IMR-90 (cell line): ENCODE measurements at places on chromosomes 2 and 18.
A peak's percentile ranks its signal among the peaks of the same experiment; 100 is the strongest.

DNA sequence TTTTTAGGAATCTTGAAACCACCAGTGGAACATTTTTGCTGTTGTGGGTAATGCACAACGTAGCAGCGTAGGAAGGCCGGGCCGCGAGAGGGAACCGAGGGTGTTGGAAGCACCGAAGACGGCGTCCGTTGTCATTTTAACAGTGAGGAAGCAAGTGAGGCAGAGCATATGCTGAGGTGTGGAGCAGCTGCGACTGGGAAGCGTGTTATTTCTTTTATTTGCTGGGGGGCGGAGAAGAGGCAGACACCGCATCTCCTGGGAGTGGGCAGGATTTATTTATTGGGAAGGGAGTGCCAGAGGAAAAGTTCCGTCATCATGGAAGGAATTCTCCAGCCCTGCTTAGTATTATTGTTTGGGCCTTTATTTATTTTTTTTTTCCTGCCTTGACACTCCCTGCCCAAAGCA, 232.8 kb downstream of the KLHL29 start:
- peaks cover 11% of the 10 kb centered on the region; the same call in 1 of the 2 replicates for H3K4me1 ChIP-seq
- H3K27me3 ChIP-seq: no peaks in the 10 kb centered on the region
- no peaks in the 10 kb centered on the region for H3K36me3 ChIP-seq
- no peak overlapping the region for H3K27ac ChIP-seq
- no peak for DNase-seq

DNA sequence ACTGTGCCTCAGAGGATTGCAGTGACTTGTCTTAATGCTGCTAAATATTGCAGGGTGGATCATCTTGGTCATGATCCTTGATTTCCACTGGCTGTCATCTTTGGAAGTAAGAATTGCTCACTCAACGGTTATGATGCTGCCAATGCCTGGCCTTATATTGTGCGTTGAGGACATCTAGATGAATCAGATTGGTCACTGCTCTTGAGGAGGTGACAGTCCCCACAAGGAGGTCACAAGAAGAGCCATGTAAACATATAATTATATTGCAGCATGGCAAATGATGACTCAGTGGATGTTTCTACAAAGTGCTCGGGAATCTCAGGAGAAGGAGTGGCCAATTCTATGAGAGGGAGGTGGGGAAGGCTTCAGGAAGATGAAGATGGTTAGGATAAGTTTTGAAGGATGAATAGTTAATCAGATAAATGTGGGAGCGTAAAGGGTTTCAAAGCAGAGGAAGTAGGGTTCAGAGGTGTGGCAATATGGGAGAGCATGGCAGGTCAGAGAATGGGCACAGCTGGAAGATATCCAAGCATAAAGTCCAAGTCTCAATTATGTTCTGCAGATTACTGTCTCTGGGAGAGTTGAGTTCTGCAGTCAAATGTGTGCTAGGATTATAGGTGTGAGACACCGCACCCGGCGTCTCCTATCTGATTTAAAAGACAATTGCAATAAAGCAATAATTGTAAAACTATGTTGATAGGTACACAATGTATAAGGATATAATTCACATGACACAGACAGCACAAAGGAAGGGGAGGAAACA, 21.3 kb upstream of the TMEM131 start:
- H3K27me3 ChIP-seq: no peaks in the 10 kb centered on the region; the same call in 1 of the 2 replicates
- H3K36me3 ChIP-seq: no peaks in the 10 kb centered on the region
- DNase-seq: no peak

DNA sequence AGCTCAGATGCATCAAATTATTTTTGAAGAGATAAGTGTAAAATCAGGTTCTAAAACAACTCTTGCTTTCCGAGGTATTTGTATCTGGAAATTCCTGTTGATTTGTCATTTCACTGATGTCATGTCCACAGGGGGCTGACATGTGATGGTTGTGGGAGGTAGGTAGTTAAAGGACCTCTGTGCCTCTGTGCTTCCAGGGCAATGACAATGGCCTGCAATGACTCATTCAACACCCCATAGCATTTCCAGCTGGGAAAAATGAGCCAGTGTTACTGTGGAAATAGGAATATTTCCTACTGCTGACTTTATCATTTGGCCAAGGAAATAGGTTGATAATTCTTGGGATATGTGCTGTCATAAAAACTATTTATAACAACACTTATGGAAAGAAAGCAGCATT, 86.2 kb upstream of the CCDC195 start:
- H3K27ac ChIP-seq: no peak overlapping the region
- H3K27me3 ChIP-seq: no peaks in the 10 kb centered on the region
- no peak overlapping the region for H3K4me3 ChIP-seq
- H3K36me3 ChIP-seq: peaks cover 9% of the 10 kb centered on the region
- DNase-seq: peak; percentile 55
- H3K4me1 ChIP-seq: peaks cover 3% of the 10 kb centered on the region; the same call in 1 of the 2 replicates

- H3K36me3 ChIP-seq: no peaks in the 10 kb centered on the region
- H3K4me3 ChIP-seq: no peak overlapping the region
- no peak for DNase-seq
- H3K27ac ChIP-seq: no peak overlapping the region
These were observed 59.2 kb downstream of the PARD6G start for GRCh38 chr18:80187956-80188642.

- H3K27me3 ChIP-seq: peaks cover 26% of the 10 kb centered on the region
- DNase-seq: no peak
- H3K27ac ChIP-seq: no peak overlapping the region
- H3K4me3 ChIP-seq: no peak overlapping the region
- no peaks in the 10 kb centered on the region for H3K4me1 ChIP-seq
These were observed 49.7 kb downstream of the RABL2A start for GRCh38 chr2:113676623-113677266.

GRCh38 chr2:201558665-201559064, 84.6 kb downstream of the TMEM237 start:
- no peak overlapping the region for H3K4me3 ChIP-seq
- H3K36me3 ChIP-seq: no peaks in the 10 kb centered on the region
- no peaks in the 10 kb centered on the region for H3K4me1 ChIP-seq
- no peak for DNase-seq
- no peak overlapping the region for H3K27ac ChIP-seq

DNA sequence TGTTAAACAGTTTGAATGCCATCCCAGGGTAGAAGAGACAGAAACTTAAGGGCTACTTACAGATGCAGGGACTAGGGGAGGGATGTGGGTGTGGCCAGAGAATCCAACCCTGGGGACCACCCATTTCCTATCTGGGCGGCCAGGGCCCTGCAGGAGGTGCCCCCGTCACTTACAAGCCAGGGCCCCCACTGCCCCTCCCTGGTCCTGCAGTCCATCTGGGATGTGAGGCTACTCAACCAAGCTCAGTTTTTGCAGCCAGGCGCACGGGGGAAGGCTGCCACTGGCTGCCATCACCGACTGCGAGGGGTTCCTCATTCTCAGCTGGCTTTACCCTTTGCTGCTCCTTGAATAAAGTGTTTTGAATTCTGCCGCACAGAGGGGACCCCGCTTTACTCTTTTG, 42.1 kb downstream of the RRM2 start:
- no peaks in the 10 kb centered on the region; the same call in 1 of the 2 replicates for H3K4me1 ChIP-seq
- no peak for DNase-seq
- no peaks in the 10 kb centered on the region for H3K27me3 ChIP-seq
- H3K36me3 ChIP-seq: no peaks in the 10 kb centered on the region
- H3K4me3 ChIP-seq: no peak overlapping the region

- H3K27ac ChIP-seq: no peak overlapping the region
- no peak for DNase-seq
- no peaks in the 10 kb centered on the region for H3K4me1 ChIP-seq
- H3K36me3 ChIP-seq: no peaks in the 10 kb centered on the region
These were observed 68.8 kb downstream of the GALNT13 start for GRCh38 chr2:153940511-153940910.

- H3K27ac ChIP-seq: no peak overlapping the region
- no peak for DNase-seq
- peaks cover 13% of the 10 kb centered on the region for H3K36me3 ChIP-seq
- peaks cover 1% of the 10 kb centered on the region; the same call in 1 of the 2 replicates for H3K4me1 ChIP-seq
- H3K4me3 ChIP-seq: no peak overlapping the region
These were observed 87.9 kb downstream of the BCL2L11 start for GRCh38 chr2:111208639-111209038.

GRCh38 chr2:181741756-181742155, 61.4 kb upstream of the NEUROD1 start:
- H3K27ac ChIP-seq: no peak overlapping the region
- no peaks in the 10 kb centered on the region; the same call in 1 of the 2 replicates for H3K4me1 ChIP-seq

DNA sequence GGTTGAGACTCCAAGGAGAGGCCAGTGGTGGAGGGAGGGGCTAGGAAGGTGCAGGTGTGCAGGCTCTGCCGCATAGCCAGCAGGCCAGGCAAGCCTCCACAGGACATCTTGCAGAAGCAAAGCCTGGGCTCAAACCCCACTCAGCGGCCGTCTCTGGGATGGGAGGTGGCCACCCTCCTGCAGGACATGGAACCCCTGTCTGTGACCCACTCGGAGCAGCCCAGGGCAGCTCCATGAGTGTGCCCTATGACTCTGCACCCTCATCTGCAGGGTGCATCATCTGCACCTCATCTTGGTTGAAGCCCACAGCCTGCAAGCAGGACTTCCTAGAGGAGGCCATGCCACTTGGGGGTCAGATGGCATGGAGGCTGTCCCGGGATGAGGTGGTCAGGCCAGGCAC, 46.3 kb downstream of the GPC1 start:
- H3K27ac ChIP-seq: no peak overlapping the region
- H3K27me3 ChIP-seq: no peaks in the 10 kb centered on the region

DNA sequence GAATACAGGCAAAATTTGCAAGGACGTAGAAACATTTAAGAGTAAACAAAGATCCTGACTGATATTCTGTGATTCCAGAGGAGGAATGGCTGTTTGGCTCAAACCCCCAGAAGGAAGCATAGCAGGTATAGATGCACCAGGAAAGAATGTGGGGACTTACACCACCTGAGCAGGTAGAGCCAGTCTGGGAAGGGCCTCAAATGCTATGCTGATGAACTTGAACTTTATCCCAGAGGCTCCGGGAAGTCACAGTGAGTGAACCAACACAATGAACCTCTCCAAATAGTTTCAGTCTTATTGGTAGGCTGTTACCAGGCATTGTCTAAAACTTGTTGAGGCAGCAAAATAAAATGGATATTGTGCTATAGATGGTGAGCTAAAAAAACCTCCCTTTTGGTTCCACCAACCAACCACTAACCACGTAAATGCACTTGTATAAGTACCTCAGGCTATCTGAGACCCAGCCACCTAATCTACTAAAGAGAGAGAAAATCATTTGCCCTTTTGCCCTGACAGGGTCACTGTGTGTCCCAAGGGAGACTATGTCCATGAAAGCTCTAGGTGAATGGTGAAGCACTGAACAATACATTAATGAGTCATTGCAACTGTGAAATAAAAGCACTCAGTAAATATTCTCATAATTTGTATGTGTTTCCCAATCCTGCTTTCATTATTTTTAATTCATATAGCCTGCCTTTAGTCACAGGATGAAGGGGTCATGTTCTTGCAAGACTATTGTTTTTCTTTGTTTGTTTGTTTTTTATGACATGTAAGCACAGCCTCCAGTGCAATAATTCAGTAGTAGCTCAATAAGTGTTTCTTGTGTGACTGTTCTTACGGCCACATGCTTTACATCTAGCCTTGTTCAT, 911.6 kb downstream of the EPHA4 start:
- no peaks in the 10 kb centered on the region for H3K27me3 ChIP-seq
- H3K27ac ChIP-seq: no peak overlapping the region
- no peaks in the 10 kb centered on the region for H3K36me3 ChIP-seq

DNA sequence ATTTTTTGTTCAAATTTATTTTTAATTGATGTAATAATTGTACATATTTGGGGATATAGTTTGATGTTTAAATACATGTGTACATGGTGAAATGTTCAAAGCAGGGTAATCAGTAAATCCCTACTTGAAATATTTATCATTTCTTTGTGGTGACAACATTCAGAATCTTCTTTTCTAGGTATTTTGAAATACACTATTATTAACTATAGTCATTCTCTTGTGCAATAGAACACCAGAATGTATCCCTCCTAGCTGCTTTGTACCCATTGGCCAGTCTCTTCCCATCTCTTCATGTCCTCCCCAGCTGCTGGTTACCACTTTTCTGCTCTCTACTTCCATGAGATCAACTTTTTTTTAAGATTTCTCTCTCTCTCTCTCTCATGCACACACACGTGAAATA, 126.5 kb downstream of the ZNF407 start:
- H3K36me3 ChIP-seq: no peaks in the 10 kb centered on the region
- H3K27me3 ChIP-seq: no peaks in the 10 kb centered on the region
- peak; percentile 73 for DNase-seq
- H3K4me1 ChIP-seq: peaks cover 6% of the 10 kb centered on the region

GRCh38 chr2:46876741-46877384, 38.7 kb downstream of the MCFD2 start:
- peak; percentile 88 for DNase-seq
- no peak overlapping the region for H3K4me3 ChIP-seq
- H3K4me1 ChIP-seq: peaks cover 49% of the 10 kb centered on the region
- H3K27ac ChIP-seq: peak overlapping the region; percentile 72
- no peaks in the 10 kb centered on the region for H3K27me3 ChIP-seq

DNA sequence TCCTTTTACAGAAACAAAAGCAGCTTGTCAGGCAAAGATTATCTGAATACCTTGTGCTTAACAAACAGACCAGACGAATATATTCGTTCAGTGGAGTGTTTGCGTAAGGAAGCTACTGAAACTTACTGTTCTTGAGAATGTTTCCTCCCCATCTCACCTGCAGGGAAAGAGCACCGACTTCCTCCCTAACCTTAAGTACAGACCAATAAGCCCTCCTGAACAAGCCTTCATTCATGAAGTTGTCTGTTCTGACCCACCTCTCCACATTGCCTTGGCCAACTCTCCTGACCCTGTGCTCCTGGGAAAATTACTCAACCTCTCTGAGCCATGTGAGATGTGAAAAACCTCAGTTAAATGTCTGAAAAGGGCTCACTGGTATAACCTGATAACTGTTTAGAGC, 35.2 kb downstream of the STK39 start:
- DNase-seq: no peak
- peaks cover 31% of the 10 kb centered on the region for H3K4me1 ChIP-seq
- H3K4me3 ChIP-seq: no peak overlapping the region
- no peaks in the 10 kb centered on the region for H3K27me3 ChIP-seq
- H3K27ac ChIP-seq: no peak overlapping the region

DNA sequence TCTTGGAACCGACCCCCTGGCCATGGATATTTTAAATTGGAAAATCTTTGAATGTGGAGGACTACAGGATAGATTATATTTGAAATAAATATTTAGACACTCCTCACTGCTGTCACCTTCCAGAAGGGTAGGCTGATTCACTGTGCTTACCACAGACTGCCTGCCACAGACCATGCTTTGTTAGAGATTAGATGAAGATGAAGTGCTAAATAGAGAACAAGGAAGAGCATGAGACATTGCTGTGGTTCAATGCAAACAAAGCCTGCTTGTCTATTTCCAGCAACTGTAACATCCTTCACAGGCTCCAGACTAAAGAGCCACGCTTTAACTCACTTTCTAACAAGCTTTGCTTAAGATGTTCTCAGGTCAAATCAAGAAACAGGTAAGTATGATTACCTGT, 81.0 kb upstream of the TMEM17 start:
- peak; percentile 87 for DNase-seq
- no peak overlapping the region for H3K4me3 ChIP-seq
- H3K27me3 ChIP-seq: no peaks in the 10 kb centered on the region
- H3K36me3 ChIP-seq: no peaks in the 10 kb centered on the region
- peaks cover 10% of the 10 kb centered on the region for H3K4me1 ChIP-seq
- no peak overlapping the region for H3K27ac ChIP-seq
